Muscle of arm (tissue), 14 donors: ENCODE measurements at places on chromosomes 7 and 10. TPM values are rescaled to one million over a fixed set of nuclear protein-coding genes. Genes with fewer than 3 reads are reported as not detected.

DNA sequence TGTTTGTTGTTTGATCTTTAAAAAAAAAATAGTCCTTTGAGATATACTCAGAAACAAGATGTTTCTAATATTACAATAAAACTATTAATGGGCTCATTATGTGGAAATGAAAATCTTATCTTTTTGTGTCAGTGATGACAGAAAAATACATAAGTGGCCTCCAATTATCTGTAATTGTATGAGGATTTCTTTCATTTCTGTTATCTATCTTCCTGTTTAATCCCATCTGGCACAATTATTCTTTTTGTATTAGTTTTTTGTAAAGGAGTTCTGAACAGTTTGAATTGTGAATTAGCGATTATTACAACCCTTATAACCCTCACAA lies 270.8 kb downstream of the BBS9 start:
- DNase-seq = no peak

TMEM72 gene
- polyA plus RNA-seq = 0.11 TPM

CCZ1B gene
- 37.7 TPM for polyA plus RNA-seq

HOXA6 gene
- polyA plus RNA-seq = not detected

OR2A1 gene
- polyA plus RNA-seq = 0.41 TPM
